ENCODE measurements at places on chromosomes 5 and 9. TPM values are rescaled to one million over a fixed set of nuclear protein-coding genes. Genes with fewer than 3 reads are reported as not detected.

Gene INSL6
- not detected for total RNA-seq

Gene CDX1
- not detected for total RNA-seq

Gene NR5A1
- total RNA-seq: not detected

Gene LCN12
- 0.29 TPM for total RNA-seq

Gene UNC5A
- total RNA-seq: under 0.01 TPM

Gene SERF1A
- 13.7 TPM for total RNA-seq

Gene LCN15
- total RNA-seq: not detected

Gene ANXA6
- 206 TPM for total RNA-seq

Gene ENHO
- 0.29 TPM for total RNA-seq

Gene FTMT
- not detected for total RNA-seq

Gene REEP2
- 4.6 TPM for total RNA-seq

Gene TMC1
- 0.33 TPM for total RNA-seq

Gene KCNV2
- total RNA-seq: not detected

Gene AOPEP
- total RNA-seq: 32.0 TPM

Gene FAM169A
- total RNA-seq: under 0.01 TPM

Gene PCSK5
- total RNA-seq: 4.2 TPM

Gene SPINK7
- not detected for total RNA-seq

Gene FOXD4L3
- total RNA-seq: not detected

Gene F12
- 0.57 TPM for total RNA-seq

Gene CCDC192
- not detected for total RNA-seq

Gene ZNF462
- 18.0 TPM for total RNA-seq

Gene SLCO6A1
- not detected for total RNA-seq

Gene PCDHA10
- 0.19 TPM for total RNA-seq

Gene CSF2
- total RNA-seq: not detected

Gene AFAP1L1
- 98.3 TPM for total RNA-seq

Gene CDHR2
- not detected for total RNA-seq

Gene TMOD1
- 1.1 TPM for total RNA-seq

Gene IL3
- not detected for total RNA-seq

Gene DOLK
- 32.4 TPM for total RNA-seq

Gene PDE8B
- 0.10 TPM for total RNA-seq

Gene FAM120AOS
- total RNA-seq: 39.9 TPM

Gene ANKRD31
- 0.10 TPM for total RNA-seq

Gene FBXL7
- total RNA-seq: 22.2 TPM

Gene IFNA2
- not detected for total RNA-seq

Gene IL7R
- total RNA-seq: 3.6 TPM

Gene NEUROG1
- total RNA-seq: not detected

Data from vein endothelial cell (primary cell).